Camera-type eye (tissue), 1 donor: ENCODE measurements at places on chromosomes 11 and 22. TPM values are rescaled to one million over a fixed set of nuclear protein-coding genes. Genes with fewer than 3 reads are reported as not detected.

IRAG1 gene
- total RNA-seq = 21.2 TPM

KDM4E gene
- not detected for total RNA-seq

OSBP gene
- total RNA-seq = 50.8 TPM

UPK3A gene
- 0.49 TPM for total RNA-seq

KCNQ1 gene
- 1.6 TPM for total RNA-seq

CASP4 gene
- 38.8 TPM for total RNA-seq

CENPM gene
- total RNA-seq = 11.3 TPM

OR51B5 gene
- total RNA-seq = 0.99 TPM

CARD10 gene
- total RNA-seq = 6.0 TPM

C11orf86 gene
- total RNA-seq = not detected

PKDREJ gene
- total RNA-seq = 0.05 TPM

PAX6 gene
- 273 TPM for total RNA-seq

VPREB1 gene
- 0.66 TPM for total RNA-seq

API5 gene
- 167 TPM for total RNA-seq

PAMR1 gene
- 20.3 TPM for total RNA-seq

TAF6L gene
- total RNA-seq = 20.5 TPM

TRPM5 gene
- 0.11 TPM for total RNA-seq

CHST1 gene
- total RNA-seq = 5.6 TPM

GGTLC2 gene
- not detected for total RNA-seq

PGR gene
- total RNA-seq = 0.49 TPM

EHF gene
- total RNA-seq = 46.2 TPM

PDE2A gene
- 16.2 TPM for total RNA-seq

ABCC8 gene
- 10.6 TPM for total RNA-seq

TMEM134 gene
- total RNA-seq = 73.1 TPM

INPP5J gene
- total RNA-seq = 2.7 TPM

SRRD gene
- total RNA-seq = 20.4 TPM

OSBP2 gene
- total RNA-seq = 59.9 TPM

BARX2 gene
- total RNA-seq = 7.0 TPM

APOA5 gene
- not detected for total RNA-seq

PDGFB gene
- 10.4 TPM for total RNA-seq

C11orf65 gene
- total RNA-seq = 4.2 TPM

CCDC73 gene
- total RNA-seq = not detected

RASL10A gene
- total RNA-seq = 2.9 TPM

NXPE2 gene
- total RNA-seq = 0.33 TPM

BTBD18 gene
- total RNA-seq = not detected

MRPL49 gene
- total RNA-seq = 62.3 TPM

MB gene
- 39.8 TPM for total RNA-seq

P2RY2 gene
- 3.8 TPM for total RNA-seq

TBX10 gene
- not detected for total RNA-seq

FIBIN gene
- 22.3 TPM for total RNA-seq

CLDN5 gene
- total RNA-seq = 74.5 TPM

MYEOV gene
- total RNA-seq = not detected

PATE3 gene
- not detected for total RNA-seq

RASD2 gene
- total RNA-seq = 1.0 TPM

MS4A3 gene
- 2.3 TPM for total RNA-seq

RCN1 gene
- 132 TPM for total RNA-seq

SLC22A9 gene
- not detected for total RNA-seq

ARVCF gene
- 169 TPM for total RNA-seq

FAM180B gene
- 1.2 TPM for total RNA-seq

CNGA4 gene
- 0.27 TPM for total RNA-seq

AIP gene
- 49.3 TPM for total RNA-seq

DRD2 gene
- total RNA-seq = 2.5 TPM

ANO1 gene
- 10.4 TPM for total RNA-seq

RAG1 gene
- total RNA-seq = 0.93 TPM

NOX4 gene
- 8.2 TPM for total RNA-seq

CLTCL1 gene
- 21.1 TPM for total RNA-seq

DGKZ gene
- total RNA-seq = 45.1 TPM

THRSP gene
- total RNA-seq = 3.8 TPM

CARNS1 gene
- total RNA-seq = 5.1 TPM

TYR gene
- total RNA-seq = 65.3 TPM
